Stimulated activated CD8-positive, alpha-beta memory T cell treated with anti-CD3 and anti-CD28 coated beads, Interleukin-15, amount 100 ng/mL, for 4 hours (primary cell): ENCODE measurements at places on chromosomes 11 and 22.

DNA sequence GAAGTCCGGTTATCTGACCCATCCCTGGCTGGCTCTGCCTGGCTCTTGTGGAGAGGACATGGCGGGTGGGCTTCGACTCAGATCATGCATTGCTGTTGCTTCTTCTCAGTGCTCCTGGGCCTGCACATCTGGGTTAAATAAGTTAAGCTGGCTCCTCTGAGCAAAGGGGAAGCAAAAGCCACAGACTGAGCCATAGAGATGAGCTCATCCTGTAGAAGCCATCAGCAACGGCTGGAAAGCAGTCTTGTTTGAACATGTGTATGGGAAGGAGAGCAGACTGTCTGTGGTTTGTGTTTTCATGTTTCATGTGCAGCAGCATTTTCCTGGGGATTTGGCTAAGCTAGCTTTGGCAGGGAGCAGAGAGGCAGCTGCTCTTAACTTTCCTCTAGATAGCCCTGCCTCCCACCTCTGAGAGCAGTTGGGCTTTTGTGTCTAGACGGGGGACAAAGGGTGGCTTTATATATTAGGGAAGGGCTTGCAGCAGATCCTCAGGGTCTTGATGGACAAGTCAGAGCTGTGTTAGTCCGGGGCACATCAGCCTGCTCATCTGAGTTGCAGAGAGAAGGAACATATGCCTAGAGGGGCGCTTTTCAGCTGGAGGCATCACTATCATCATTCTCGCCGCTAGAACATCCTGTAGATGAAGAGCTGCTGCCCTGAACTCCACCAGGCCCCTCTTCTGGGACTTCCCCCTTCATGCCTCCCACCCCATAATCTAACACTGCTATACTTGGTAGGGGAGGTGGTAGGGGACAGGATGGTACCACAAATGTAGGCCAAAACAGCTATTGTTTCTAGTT, 14.9 kb downstream of the DCPS start:
- DNase-seq, result no peak

GRCh38 chr11:18248561-18248960, at the start of gene SAA2:
SAA2 (minus strand) TSS chr11:18248668; CDS start chr11:18248011, 657 bp downstream.
- no peak for DNase-seq

- no peak for DNase-seq
Measured at GRCh38 chr11:7220636-7221035, 31.1 kb upstream of the SYT9 start.

DNA sequence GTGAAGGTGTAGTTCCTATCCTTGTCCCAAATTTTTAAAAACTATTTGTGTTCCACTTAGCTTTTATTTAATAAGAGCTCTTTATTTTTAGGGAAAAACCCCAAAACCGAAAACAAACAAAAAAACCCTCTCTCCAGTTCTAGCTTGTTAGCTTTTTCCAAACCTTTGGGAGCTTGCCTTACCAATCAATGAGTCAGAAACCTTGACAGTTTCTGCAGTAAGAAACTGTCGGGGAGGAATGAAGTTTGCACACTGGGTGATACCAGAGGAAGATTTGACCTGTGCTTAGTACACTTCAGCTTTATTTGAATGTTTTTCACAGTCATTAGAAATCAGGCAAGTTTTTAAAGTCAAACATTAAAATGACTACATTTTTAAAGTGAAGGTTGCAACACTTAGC, 105.0 kb downstream of the FAT3 start:
- DNase-seq, result no peak

GRCh38 chr11:114179234-114179941, 116.8 kb upstream of the NNMT start:
- DNase-seq, result no peak

GRCh38 chr11:110097459-110098012, 4.3 kb downstream of the ZC3H12C start:
- no peak for DNase-seq

GRCh38 chr11:19432370-19433061, 191.8 kb upstream of the E2F8 start:
- DNase-seq, result no peak

DNA sequence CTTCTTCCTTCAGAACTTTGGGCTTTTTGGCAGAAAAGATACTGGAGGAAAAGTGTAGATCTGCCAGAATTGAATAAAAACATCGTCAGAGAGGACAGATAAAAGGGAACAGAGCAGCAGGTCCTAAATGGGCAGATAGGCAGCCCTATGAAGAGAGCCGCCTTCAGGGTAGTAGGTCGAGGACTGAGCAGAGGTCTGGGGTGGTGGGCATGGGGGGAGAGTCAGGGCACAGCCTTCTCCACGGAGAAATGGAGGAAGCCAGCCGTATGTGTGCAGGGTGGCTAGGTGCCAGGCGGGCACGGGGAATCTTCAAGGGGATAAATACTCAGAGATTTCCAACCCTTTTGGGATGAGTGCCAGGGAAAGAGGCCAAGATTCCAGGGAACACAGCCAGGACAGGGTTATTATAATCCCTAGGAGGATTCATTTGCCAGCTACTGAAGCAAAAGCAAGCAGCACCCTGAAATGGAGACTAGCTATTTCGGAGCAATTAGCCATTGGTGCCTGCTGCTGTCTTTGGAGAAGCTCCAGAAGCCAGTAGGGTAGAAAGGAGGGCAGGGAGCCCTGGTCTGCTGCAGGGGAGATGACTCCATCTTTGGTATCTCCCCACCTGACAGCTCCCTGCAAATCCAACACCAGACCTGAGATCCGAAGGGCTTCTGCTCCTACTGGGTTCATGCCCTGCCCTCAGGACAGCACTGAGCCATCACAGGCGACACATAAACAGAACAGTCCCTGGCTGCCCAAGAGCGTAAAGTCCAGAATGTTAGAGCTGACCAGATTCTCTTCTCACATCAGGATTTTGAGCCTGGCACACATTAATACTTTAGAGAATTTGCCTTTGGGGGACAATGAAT, 174.5 kb upstream of the NTM start:
- DNase-seq, result no peak
